ENCODE measurements at places on chromosomes 4 and X. TPM values are rescaled to one million over a fixed set of nuclear protein-coding genes. Genes with fewer than 3 reads are reported as not detected.

TMPRSS11D gene
- total RNA-seq: not detected

NPY5R gene
- 0.17 TPM for total RNA-seq

MAP3K15 gene
- total RNA-seq: 1.3 TPM

RASGEF1B gene
- total RNA-seq: 55.9 TPM

WAS gene
- not detected for total RNA-seq

CHIC2 gene
- 29.7 TPM for total RNA-seq

SUPT20HL2 gene
- not detected for total RNA-seq

FAAH2 gene
- total RNA-seq: 12.0 TPM

SORCS2 gene
- 11.0 TPM for total RNA-seq

PPARGC1A gene
- total RNA-seq: 62.4 TPM

TCEAL5 gene
- total RNA-seq: not detected

GRCh38 chr4:182978152-182978827, 61.1 kb upstream of the DCTD start:
- DNase-seq: no peak

DNA sequence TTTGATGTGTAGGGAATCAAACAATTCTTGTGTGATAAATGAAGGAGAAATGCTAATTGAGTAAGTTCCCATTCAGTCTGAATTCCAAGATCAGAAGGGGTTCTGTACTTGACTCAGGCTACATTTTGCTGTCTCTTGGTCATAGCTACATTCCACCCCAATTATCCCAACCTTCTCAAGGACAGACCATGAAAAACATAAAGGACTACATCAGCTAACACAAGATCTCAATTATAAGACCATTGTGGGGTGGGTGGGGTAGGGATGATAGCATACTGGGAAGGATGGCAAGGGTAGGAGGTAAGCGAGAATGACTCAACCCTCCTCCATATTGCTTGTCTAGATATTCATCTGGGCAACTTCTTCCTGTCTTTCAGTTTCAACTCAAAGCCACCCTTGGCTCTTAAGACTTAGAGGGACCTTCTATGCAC, 87.4 kb upstream of the ETNPPL start:
- DNase-seq: no peak

GRCh38 chr4:183264614-183265013, 55.5 kb downstream of the CLDN22 start:
- peak; percentile 59 for DNase-seq

DNA sequence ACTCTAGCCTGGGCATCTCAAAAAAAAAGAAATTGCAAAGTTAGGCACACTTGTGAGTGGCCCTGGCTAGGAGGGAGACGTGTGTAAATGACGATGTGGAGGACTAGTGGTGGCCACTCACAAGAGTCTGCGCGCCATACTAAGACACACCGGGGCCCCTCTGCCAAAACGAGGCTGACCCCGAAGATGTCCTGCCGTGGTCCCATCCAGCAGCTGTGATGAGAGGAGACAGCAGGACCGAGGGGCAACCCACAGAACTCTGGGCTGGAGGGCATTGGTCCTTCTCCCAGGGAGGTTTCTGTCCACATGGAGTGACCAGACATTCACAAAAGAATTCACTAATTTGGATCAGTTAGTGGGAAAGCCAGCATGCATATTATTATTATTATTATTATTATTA, 47.4 kb downstream of the NOP14 start:
- no peak for DNase-seq

GRCh38 chr4:180942367-180942916, 1300.8 kb upstream of the TENM3 start:
- DNase-seq: no peak

GRCh38 chr4:94802091-94802490, 44.3 kb downstream of the BMPR1B start:
- DNase-seq: no peak

- no peak for DNase-seq
These were observed 99.8 kb upstream of the TEX13D start for GRCh38 chrX:124232523-124233201.

GRCh38 chr4:74414149-74414809, 30.7 kb upstream of the AREG start:
- DNase-seq: no peak

DNA sequence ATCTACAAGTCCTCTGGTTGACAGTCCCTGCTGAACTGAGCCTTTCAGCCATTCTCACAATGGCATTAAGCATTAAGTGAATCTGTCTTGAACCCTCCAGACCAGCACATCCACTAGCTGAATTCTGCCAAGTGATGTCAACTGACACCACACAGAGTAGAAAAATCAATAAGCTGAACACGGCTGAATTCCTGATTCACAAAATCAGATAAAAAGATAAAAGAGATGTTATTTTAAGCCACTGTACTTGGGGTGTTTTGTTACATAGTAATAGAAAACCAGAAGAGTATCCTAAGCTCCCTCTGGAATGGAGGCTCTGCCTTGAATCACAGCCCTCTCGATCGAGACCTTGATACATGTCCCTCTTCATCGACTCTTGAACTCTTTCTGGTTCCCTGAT, 336.5 kb downstream of the DMD start:
- DNase-seq: no peak

GRCh38 chrX:68763481-68763880, 65.3 kb upstream of the EFNB1 start:
- no peak for DNase-seq

- peak; percentile 43 for DNase-seq
These were observed 20.9 kb upstream of the MTM1 start for GRCh38 chrX:150547375-150548115.

DNA sequence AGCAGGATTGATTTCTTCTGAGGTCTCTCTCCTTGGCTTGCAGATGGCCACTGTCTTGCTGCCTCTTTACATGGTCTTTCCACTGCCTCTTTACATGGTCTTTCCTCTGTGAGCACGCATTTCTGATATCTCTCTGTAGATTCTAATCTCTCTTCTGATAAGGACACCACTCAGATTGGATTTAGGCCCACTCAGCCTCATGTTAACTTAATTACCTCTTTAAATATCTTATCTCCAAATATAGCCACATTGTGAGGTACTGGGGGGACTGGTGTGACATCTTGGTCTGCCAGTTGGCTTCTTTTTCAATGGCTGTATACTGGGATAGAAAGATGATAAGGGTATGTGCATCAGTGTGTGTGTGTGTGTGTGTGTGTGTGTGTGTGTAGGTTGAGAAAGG, 153.7 kb downstream of the AWAT2 start:
- no peak for DNase-seq

- DNase-seq: no peak
These were observed 23.3 kb downstream of the TRMT2B start for GRCh38 chrX:101028562-101028961.

DNA sequence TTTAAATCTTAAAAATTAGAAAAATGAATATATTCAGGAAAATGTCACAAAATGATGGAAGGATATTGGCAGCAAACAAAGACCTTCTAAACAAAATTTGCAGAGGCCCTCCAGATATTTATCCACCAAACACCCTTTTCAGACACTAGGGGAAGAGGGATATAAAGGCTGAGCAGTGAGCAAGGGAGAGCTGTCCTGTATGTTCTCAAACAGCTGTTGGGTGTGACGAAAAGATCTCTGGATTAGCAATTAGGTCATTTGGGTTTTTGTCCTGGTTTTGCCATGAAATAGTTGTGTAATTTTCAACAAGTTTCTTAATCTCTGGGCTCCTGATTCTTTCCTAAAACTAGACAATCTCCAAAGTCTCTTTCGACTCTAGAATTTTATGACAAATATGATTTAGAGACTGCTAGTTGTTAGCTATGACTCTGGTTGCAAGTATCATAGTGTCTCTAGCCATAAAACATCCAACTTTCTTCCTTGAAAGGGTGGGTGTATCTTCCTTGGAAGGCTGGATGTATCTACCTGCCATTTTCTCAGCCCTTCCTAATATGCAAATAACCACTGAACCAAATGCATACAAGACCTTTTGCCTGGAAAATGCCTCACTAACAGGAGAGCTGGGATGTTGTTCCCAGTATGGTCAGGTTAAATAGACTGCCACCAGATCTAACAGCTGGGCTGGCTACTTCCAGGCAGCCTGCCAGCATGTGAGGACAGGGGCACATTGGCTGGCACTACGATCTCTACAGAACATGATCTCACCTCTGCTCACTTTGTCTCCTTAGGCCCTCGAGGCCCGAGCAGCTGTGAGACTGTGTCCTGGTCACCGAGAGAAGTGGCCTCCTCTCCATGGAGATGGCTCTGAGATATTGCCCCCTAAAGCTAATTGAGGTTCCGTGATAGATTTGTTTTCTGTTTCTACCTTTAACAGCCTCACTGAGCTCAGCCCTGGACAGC, 225.5 kb upstream of the JADE1 start:
- no peak for DNase-seq

DNA sequence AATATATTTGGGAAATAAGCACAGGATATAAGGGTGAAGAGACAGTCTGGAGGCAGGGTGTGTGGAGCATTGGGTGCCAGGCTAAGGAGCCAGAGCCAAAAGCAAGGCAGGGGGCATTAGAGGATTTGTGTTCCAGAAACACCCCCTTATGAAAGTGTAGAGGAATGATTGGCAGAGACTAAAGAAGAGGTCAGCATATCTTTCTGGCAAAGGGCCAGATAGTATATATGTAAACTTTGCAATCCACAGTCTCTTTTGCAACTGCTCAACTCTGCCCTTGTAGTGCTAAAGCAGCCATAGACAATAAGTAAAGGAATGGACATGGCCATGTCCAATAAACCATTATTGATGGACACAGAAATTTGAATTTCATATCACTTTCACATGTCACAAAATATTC, 3.6 kb upstream of the SLC9A6 start:
- DNase-seq: no peak

All from renal cortical epithelial cell (primary cell).